Activated CD8-positive, alpha-beta memory T cell treated with anti-CD3 and anti-CD28 coated beads, Interleukin-2, amount 50 U/mL, for 48 hours (primary cell): ENCODE measurements at places on chromosomes 1 and 21.

DNA sequence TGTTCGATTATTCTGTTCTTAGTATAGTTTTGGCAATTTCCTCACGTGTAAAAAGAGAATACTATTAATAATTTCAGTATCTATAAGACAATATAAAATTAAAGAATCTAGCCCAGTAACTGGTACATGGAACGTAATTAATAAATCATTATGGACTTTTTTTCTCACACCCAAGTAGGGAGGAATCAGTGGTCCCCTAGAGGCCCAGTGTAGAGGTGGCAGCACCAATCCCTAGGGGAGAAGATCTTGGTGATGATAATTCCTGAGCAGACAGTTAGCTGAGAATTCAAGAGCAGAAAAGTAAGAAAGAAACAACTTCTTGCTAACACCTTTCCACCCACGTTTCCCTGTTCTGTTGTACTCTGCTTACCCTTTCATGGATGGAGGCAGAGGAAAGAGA is 19.7 kb upstream of the SELE start:
- DNase-seq, result no peak

- DNase-seq, result no peak
Observed at GRCh38 chr1:162722036-162722435, 68.5 kb upstream of the HSD17B7 start.

DNA sequence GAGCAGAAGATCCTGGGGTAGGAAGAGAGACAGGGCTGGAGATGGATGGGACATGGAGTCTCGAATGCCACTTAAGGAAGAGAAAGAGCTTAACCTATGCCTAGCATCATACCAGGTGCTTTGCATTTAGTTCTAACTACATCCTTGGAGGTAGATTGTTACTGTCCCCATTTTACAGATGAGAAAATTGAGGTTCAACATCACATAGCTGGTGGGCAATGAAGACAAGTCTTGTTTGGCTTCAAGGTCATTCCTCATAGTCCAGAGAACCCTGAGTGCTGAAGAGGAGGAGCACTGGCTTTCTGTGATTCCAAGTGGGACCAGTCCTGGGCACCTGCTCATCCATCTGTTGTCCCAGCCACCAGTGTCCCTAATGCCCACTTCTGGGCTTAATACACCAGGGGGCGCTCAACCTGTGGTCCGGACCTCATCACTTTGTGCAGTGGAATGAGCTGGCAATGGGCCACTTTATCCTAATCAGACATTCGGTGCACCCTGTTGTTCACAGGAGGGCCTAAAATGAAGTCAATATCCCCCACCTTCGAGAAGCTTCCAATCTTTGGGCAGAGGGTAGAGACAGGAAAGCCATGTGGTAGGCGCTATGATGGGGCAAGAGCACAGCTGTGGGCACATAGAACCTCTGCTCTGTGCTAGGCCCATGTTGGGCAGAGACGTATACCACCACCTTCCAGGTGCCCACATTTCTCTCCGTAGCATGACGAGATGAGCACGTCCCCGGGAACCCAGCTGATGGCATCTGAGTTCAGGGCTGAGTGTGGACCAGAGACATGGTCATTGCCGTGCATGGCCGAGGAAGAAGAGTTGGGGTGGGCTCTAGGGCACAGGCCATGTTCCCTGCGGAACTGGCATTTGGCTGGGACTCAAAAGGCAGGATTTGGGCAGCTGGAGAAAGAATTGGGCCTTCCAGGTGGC is 9.2 kb downstream of the RPS6KA1 start:
- peak; percentile 79 for DNase-seq

GRCh38 chr21:28614791-28615190 is 377.9 kb downstream of the LTN1 start:
- no peak for DNase-seq

DNA sequence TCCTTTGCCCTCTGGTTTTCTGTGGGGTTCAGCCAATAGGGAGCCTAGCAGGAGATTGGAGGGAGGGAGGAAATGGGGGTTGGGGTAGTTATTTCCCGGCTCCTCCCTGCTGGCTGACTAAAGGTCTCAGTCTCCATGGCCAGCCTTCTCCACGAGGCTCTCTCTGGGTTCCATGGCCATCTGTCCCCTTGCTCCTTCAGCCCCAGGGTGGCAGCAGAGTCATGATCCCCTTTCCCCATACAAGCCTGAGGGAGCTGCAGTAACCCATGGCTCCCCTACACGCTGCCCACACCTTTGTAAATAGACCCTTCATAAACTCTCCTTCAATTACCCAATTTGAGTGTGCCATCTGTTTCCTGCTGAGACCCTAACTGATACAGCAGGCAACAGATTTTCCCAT is 176.1 kb upstream of the CSF3R start:
- no peak for DNase-seq

GRCh38 chr1:46284058-46284457 is 19.4 kb downstream of the LRRC41 start:
- DNase-seq, result no peak

- no peak for DNase-seq
Observed at GRCh38 chr1:213041443-213041842, 9.6 kb upstream of the RPS6KC1 start.

DNA sequence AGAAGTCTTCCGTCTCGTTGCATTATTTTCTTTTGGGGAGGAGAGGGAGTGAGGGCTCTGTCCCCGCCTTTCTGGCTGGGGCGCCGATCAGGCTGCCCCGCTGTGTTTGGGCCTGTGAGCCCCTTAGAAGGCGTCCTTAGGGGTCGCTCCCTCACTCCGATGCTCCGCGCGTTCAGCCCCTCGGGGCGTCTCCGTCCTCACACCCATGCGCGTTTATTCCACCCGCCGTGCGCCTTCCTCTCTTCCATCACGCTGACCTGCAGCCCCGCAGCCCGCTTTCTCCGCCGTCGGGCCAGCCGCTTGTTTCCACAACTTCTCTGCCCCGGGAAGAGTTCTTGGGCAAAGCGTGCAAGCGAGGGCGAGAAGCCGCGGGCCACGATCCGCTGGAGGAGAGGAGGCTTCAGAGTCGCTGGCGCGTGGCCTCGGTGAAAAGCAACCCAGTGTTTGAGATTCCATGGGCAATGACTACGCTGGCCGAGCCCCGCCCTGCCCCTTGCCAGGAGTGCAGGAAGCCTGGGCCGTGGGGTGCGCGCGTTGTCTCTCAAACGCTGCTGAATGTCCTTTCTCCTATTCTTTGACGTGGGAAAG is 27.7 kb downstream of the TRIM11 start:
- no peak for DNase-seq

DNA sequence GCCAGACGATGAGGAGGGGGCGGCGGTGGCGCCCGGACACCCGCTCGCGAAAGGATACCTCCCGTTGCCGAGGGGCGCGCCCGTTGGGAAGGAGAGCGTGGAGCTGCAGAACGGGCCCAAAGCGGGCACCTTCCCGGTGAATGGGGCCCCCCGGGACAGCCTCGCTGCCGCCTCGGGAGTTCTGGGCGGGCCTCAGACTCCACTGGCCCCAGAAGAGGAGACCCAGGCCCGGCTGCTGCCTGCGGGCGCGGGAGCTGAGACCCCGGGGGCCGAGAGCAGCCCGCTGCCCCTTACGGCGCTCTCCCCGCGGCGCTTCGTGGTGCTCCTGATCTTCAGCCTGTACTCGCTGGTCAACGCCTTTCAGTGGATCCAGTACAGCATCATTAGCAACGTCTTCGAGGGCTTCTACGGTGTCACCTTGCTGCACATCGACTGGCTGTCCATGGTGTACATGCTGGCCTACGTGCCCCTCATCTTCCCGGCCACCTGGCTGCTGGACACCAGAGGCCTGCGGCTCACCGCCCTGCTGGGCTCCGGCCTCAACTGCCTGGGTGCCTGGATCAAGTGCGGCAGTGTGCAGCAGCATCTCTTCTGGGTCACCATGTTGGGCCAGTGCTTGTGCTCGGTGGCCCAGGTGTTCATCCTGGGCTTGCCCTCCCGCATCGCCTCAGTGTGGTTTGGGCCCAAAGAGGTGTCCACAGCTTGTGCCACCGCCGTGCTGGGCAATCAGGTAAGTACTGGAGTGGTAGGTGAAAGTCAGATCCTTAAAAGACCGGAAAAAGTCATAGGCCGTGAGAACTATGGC is 588 bp downstream of the FLVCR1 start:
- peak; percentile 65 for DNase-seq

- no peak for DNase-seq
Observed at GRCh38 chr1:40439247-40439646, 11.0 kb upstream of the ZFP69B start.

DNA sequence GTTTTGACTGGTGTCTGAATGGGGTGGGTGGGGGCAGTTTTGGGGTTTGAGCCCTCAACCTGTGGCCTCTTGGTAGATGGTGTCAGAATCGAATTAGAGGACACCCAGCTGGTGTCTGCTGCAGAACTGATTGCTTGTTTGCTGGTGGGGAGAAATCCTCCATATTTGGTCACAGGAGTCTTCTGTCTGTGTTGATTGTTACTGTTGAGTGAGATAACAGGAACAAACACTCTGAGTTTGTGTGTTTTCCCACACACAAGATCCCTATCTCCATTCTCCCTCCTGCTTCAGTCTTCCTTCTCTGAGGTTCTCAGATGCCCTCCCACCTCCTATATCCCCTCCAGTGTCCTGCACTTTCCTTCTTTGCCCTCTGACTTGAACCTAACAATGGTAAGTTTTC is 19.1 kb upstream of the CGN start:
- DNase-seq, result no peak

DNA sequence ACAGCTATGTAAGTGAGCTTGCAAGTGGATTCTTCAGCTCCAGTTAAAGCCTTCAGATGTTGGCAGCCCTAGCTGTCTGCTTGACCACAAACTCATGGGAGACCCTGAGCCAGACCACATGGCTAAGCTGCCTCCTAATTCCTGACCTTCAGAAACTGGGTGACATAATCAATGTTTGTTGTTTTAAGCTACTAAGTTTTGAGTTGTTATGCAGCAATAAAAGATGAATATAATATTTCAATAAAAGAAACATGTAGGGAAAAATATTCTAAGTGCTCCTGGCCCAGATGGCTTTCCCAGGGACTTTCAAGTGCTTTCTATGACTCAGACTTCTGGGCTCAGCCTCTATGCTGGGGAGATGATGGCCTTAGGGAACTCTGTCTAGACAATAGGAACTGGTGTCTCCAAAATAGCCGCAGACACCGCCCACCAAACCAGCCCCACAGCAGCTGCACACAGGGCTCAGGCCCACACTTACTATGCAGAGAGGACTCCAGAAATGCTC is 20.3 kb upstream of the AZIN2 start:
- DNase-seq, result no peak

DNA sequence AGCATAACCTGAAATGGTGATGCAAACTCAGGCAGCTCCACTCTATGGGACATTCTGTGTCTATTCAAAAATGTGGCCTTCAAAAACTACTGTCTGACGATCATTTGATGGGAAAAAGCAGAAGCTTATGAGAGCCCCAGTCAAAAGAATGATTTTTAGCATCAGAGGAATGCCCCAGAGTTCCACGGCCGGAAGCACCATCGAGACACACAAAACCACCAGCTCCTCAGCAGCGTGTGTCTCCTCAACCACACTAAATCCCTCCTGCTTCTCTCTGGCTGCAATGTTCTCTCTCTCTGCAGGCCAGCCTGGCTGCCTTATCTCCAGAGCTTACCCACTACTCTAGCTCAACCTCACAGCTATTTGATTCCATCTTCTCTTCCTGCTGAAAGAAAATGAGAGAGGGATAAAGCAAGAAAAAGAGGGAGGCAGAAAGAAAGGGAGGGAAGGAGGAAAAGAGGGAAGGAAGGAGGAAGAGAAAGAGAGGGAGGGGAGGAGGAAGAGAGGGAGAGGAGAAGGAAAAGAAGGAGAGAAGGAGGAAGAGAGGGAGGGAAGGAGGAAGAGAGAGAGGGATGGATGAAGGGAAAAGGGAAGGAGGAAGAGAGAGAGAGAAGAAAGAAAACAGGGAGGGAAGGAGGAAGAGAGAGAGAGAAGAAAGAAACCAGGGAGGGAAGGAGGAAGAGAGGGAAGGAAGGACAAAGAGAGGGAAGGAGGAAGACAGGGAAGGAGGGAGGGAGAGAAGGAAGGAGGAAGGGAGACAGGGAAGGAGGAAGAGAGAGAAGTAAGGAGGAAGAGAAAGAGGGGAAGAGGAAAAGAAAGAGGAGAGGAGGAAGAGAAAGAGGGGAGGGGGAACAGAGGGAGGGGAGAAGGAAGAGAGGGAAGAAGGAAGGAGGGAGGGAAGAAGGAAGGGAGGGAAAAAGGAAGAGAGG is 33.5 kb upstream of the LAPTM5 start:
- no peak for DNase-seq

DNA sequence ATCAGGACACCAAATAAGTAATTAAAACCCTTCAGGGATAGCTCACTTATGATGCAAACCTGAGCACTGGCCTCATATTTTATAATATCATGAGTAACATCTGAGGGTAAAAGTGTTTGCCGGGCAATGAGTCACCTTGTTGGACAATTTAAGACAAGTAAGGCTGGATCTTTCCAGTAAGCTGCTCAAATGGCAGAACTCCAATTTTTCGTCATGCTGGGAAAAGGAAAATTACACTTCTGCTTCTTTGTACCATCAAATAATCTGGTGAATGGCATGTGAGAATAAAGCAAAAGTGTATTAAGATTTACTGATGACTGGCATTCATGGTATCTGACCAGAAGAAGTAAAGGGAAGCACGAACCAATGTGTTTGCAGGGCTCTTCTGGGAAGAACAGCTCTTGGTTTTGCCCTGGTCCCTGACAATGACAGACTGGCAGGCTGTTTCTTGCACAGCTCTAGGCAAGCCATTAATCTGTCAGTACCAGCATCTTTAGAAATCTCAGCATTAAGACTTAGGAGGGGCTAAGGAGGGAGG is 392.2 kb downstream of the VAV3 start:
- no peak for DNase-seq

GRCh38 chr1:64841330-64842065 is 96.6 kb downstream of the RAVER2 start:
- DNase-seq, result no peak

DNA sequence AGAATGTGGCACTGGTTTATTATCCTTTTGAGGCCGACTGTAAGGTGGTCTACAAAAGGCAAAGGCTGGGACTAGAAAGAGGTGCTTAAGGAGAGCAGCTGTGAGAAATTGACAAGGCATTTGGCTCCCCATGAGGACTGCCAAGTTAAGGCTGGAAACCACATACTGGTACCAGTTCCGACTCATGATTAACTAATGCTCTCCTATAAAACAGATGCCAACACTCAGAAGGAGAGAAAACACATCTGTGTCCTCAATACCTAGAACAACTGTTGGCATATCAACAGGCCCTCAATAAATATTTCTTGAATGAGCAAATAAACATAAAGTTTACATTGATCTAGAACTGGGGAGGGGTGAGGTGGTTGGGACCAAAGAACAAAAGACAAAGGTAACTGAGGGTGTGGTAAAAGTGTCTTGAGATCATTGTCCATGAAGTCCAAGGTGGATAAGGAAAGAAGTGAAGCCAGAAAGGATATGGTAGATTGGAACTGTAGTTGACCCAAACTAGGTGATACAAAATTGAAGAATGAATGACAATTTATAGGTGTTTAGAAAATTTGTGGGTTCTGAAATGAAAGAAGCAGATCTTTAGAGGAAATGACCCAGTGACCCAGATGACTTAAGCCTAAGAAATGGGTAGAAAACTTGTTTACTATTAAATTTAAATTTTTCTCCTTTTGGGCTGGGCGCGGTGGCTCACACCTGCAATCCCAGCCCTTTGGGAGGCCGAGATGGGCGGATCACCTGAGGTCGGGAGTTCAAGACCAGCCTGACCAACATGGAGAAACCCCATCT is 16.9 kb upstream of the MCL1 start:
- DNase-seq, result no peak

GRCh38 chr1:6269720-6270400 is 9.0 kb upstream of the GPR153 start:
- no peak for DNase-seq
